ENCODE measurements at places on chromosomes 1 and 21.

DNA sequence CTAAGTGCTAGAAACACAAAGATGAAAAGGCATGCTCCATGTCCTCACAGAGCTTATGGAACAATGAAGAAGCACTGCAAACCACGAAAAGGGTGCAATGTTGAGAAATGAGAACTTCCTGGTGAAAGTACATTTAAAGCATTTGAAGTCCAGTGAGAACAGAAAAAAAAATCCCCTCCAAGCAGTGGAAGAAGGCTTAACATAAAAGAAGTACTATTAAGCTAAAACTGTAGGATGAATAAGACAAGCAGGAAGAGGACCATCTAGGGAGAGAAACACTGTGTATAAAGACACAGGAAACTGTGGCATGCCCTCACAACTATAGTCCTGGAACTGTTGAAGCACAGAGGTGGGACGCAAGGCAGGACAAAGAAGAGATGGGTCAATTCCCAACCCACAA is 10.0 kb downstream of the TP53BP2 start:
- H3K27me3 ChIP-seq = no peaks in the 10 kb centered on the region
- H3K36me3 ChIP-seq = peaks cover 3% of the 10 kb centered on the region
- no peak for DNase-seq

GRCh38 chr1:61956784-61957183 is 214.5 kb downstream of the PATJ start:
- H3K4me1 ChIP-seq = no peaks in the 10 kb centered on the region
- H3K4me3 ChIP-seq = no peak overlapping the region
- no peak overlapping the region for H3K27ac ChIP-seq
- H3K27me3 ChIP-seq = no peaks in the 10 kb centered on the region

GRCh38 chr1:101960142-101960541 is 36.6 kb downstream of the OLFM3 start:
- no peaks in the 10 kb centered on the region for H3K36me3 ChIP-seq
- H3K4me3 ChIP-seq = no peak overlapping the region
- no peak for DNase-seq
- H3K4me1 ChIP-seq = no peaks in the 10 kb centered on the region
- no peak overlapping the region for H3K27ac ChIP-seq

- no peak overlapping the region for H3K27ac ChIP-seq
- H3K36me3 ChIP-seq = no peaks in the 10 kb centered on the region
- no peaks in the 10 kb centered on the region for H3K27me3 ChIP-seq
- DNase-seq = no peak
- H3K4me3 ChIP-seq = no peak overlapping the region
- H3K4me1 ChIP-seq = peaks cover 8% of the 10 kb centered on the region
Measured at GRCh38 chr21:36849461-36850105, 116.9 kb downstream of the HLCS start.

GRCh38 chr1:51962486-51963356 is 27.8 kb downstream of the RAB3B start:
- no peak overlapping the region for H3K27ac ChIP-seq
- H3K27me3 ChIP-seq = peaks cover 4% of the 10 kb centered on the region
- no peaks in the 10 kb centered on the region for H3K4me1 ChIP-seq
- no peak overlapping the region for H3K4me3 ChIP-seq
- H3K36me3 ChIP-seq = no peaks in the 10 kb centered on the region
- no peak for DNase-seq

DNA sequence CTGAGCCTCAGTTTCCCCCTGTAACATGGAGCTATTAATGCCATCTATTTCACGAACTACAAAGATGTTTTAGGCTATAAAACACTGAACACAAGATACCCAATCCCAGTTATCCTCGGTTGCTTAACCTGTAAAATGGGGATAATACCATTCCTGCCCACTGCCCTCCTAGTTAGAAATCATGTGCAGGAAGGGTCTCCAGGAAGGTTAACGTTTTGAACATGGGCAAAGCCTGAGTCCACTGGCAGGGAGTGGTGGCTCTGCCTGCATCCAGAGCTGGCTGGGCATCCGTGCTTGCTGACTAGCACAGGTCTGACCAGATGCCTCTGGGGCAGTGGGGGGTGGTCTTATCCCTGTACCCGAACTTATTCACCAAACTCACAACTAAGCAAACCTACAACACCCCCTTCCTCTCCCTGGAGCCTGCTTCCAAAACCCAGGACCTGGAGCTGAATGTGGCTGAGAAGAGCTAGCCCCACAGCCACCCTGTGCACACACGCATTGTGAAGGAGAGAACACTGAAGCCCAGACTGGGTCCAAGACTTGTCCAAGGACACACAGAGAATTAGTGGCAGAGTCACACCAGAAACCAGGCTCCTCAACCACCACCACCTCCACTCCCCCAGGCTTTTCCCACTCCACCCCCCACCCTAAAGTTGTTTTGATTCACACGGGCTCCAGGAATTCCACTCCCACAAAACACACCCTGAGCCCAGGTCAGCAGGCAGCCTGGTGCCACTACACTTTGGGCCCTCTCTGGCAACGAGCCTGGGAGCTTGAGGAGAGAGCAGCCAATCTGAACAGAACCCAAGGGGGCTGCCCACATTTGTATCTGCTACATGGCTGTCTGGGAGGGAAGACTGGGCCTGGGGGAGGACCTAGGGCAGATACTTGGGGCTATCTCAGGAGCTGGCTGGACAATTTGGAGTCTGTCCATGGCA is 1.6 kb downstream of the E2F2 start:
- no peaks in the 10 kb centered on the region for H3K27me3 ChIP-seq
- H3K36me3 ChIP-seq = peaks cover 45% of the 10 kb centered on the region
- peak overlapping the region; percentile 92 for H3K27ac ChIP-seq
- no peak for DNase-seq

DNA sequence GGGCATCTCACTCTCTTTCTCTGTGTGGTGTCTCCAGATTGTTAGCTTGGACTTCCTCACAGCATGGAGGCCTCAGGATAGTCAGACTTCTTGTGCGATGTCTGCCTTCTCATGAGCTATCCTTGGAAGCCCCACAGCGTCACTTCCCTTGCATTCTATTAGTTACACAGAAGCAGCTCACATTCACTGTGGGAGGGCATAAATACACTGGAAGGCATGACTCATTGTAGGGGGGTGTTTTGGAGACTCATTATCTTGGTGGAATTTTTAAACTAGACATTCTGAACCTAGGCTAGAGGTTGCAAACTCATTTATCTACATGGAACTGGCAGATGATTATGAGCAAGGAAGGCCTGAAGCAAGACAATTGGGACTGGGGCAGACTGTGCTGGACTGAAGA is 21.4 kb upstream of the FASLG start:
- peaks cover 22% of the 10 kb centered on the region for H3K27me3 ChIP-seq
- H3K27ac ChIP-seq = no peak overlapping the region
- no peak overlapping the region for H3K4me3 ChIP-seq
- peaks cover 1% of the 10 kb centered on the region for H3K36me3 ChIP-seq
- DNase-seq = peak; percentile 66

- H3K4me1 ChIP-seq = no peaks in the 10 kb centered on the region
- DNase-seq = no peak
- H3K27me3 ChIP-seq = peaks cover 2% of the 10 kb centered on the region
- H3K4me3 ChIP-seq = no peak overlapping the region
- no peaks in the 10 kb centered on the region for H3K36me3 ChIP-seq
Measured at GRCh38 chr1:11462224-11462923, 16.6 kb upstream of the DISP3 start.

GRCh38 chr1:56397409-56397808 is 182.0 kb downstream of the PLPP3 start:
- no peaks in the 10 kb centered on the region for H3K4me1 ChIP-seq
- no peak overlapping the region for H3K4me3 ChIP-seq
- H3K36me3 ChIP-seq = no peaks in the 10 kb centered on the region
- no peak for DNase-seq
- no peaks in the 10 kb centered on the region for H3K27me3 ChIP-seq

DNA sequence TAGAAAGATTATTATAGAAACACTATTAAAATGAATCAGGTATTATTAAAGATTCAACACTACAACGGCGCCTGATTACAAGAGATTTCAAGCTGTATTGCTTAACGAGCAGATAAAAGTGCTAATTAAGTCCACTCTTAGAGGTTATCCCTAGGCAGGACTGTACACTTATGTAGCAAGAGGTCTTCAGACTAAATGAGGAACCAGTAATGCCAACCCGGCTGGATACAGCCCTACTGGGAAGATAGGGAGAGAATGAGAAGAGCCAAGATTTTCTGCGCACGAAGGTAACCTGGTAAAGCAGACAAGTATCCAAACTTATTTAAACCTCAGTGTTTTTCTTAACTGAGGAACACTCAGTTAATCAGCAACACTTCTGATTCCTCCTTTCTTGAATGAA is 115.7 kb upstream of the HIVEP3 start:
- peak overlapping the region; percentile 75 for H3K4me3 ChIP-seq
- peaks cover 22% of the 10 kb centered on the region for H3K27me3 ChIP-seq
- H3K27ac ChIP-seq = peak overlapping the region; percentile 35

GRCh38 chr1:76503736-76504135 is 363.5 kb upstream of the ST6GALNAC5 start:
- H3K27me3 ChIP-seq = no peaks in the 10 kb centered on the region
- no peaks in the 10 kb centered on the region for H3K36me3 ChIP-seq
- H3K4me1 ChIP-seq = peaks cover 3% of the 10 kb centered on the region
- H3K27ac ChIP-seq = no peak overlapping the region
- H3K4me3 ChIP-seq = no peak overlapping the region

DNA sequence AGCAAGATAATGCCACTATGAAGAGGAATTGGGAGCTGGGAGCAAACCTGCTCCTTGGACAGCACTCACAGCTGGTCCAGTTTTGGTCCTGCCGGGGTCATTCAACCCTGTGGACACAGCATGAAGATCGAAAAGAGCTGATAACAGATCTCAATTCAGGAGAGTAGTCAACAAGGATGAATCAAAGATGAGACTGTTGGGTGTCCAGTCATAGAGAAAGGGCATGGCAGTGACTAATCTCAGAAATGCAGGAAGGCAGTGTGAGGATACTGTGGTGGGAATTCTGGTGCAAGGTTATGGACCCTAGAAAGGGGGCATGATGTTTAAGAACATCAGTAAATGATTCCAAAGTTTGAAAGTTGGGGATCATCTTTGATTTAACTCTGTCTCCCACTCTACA is 261.4 kb upstream of the ZP4 start:
- H3K4me1 ChIP-seq = no peaks in the 10 kb centered on the region
- no peak for DNase-seq
- H3K36me3 ChIP-seq = no peaks in the 10 kb centered on the region
- no peaks in the 10 kb centered on the region for H3K27me3 ChIP-seq
- H3K27ac ChIP-seq = no peak overlapping the region

GRCh38 chr1:219999821-220000220 is 46.5 kb downstream of the EPRS1 start:
- H3K4me3 ChIP-seq = no peak overlapping the region
- H3K27ac ChIP-seq = no peak overlapping the region
- H3K4me1 ChIP-seq = no peaks in the 10 kb centered on the region
- DNase-seq = no peak

DNA sequence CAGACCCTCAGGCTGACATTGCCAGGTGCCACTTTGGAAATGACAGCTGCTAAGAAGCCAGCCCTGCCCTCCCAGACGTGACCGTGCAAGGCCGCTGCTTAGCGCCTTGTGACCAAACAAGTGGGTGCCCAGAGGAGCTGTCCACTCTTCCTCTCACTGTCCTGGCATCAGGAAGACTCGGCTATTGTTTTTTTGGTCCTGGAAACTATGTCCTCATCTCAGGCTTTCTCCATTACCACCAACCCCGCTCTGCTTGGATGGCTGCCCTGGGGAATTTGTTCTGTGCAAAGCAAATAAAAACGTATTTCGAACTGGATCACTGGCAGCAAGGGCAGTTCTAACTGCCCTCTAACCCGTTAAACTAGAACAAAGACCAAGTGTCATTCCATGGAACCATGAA is 13.7 kb upstream of the TENT5C start:
- no peak overlapping the region for H3K27ac ChIP-seq
- DNase-seq = no peak
- H3K27me3 ChIP-seq = peaks cover 12% of the 10 kb centered on the region
- H3K4me3 ChIP-seq = no peak overlapping the region

DNA sequence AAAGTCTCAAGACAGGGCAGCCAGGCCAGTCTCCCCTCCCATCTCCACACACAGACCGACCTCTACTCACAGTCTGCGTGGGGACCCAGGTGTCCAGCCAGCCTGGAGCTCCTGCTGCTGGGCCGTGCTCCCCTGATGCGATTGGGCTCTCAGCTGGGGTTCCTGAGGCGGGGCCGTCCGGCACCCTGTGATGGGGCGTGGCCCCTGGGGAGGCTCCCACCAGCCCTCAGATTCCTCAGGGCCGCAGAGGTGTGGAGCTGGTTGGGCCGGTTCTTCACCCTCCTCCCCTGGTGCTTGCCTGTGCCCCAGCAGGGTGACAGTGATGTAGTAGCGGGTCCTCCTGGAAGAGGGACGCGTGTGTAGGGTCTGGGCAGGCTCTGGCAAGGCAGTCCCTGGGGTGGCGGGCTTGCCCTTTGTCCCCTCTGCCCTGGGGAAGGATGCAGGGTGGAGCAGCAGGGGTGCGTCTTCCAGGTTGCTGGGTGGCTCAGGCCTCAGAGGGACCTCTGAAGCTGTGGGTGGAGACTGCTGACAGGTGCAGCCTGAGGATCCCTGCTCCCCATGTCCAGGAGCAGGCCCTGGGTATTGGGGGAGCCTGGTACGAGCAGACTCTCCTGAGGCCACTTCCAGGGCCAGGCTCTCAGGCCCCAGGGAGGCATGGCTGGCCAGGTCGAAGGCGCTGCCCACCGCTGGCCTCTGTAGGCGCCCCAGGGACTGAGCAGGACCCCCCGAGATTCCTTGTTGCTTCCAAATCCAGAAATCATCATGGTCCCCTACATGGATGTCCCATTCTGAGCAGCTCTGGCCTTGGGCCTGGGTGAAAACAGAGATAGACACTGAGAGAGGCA is at the start of gene CRYBG2:
Gene CRYBG2, minus strand, starts transcription at position 155 of the 845 bp plus-strand sequence. CDS start 7,473 bp downstream, outside the sequence.
- no peak for DNase-seq
- H3K36me3 ChIP-seq = no peaks in the 10 kb centered on the region
- H3K27me3 ChIP-seq = peaks cover 3% of the 10 kb centered on the region
- H3K27ac ChIP-seq = no peak within 1 kb of the TSS
- peaks cover 21% of the 10 kb centered on the region for H3K4me1 ChIP-seq

DNA sequence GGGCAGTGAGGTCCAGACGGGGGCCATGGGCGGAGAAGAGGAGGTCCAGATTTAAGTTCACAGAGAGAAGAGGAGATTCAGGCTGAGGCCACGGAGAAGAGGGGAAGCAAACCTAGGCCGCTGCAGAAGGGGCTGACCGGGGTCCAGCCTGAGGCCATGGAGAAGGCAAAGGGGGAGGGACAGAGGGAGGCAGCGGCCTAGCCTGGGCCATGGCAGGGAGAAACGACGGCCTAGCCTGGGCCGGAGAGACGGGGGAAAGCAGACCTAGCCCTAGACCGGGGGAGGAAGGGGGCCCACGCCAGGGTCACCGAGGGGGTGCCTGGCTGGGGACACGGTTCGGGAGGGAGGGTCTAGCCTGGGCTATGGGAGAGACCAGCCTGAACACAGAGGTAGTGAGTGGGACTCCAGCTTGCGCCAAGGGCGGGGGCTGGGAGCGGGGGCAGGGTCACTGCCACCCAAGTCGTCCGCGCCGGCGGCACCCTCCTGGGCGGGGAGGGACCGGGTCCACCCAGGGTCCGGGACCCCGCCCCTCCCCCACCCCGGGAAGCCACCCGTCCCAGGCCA is 459 bp downstream of the CAPZB start:
- no peaks in the 10 kb centered on the region for H3K27me3 ChIP-seq
- H3K36me3 ChIP-seq = peaks cover 38% of the 10 kb centered on the region
- H3K27ac ChIP-seq = peak overlapping the region; percentile 91
- DNase-seq = no peak
- peaks cover 52% of the 10 kb centered on the region for H3K4me1 ChIP-seq

All from T-helper 2 cell treated with Interferon-gamma antibody and Interleukin-4, amounts not matched to agents 5 μg/mL and 100 μg/mL, for 36 hours (primary cell).